ENCODE measurements at places on chromosomes 1 and 21.

- no peak for DNase-seq
Measured at GRCh38 chr21:42455196-42455595, 40.8 kb downstream of the RSPH1 start.

DNA sequence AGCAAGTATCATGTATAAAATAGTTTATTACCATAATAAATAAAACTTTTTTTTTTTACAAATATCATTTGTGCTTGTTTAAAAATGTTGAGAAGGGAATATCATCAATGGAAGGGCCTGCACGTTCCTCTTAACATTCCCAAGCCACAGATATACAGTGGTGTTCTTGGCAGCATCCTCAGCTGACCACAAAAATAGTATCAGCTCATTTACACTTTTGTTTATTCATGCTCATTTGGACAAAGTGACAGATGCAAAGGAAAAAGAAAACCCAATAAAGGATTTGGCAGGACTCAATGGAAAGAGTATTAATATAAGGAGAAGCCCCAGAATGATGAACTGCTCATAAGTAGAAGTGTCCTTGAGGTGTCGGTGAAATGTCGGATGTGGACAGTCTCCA, 349.6 kb downstream of the HHAT start:
- no peak for DNase-seq

GRCh38 chr1:37692834-37693175, 489 bp downstream of the CDCA8 start:
- DNase-seq: no peak

- DNase-seq: no peak
Measured at GRCh38 chr1:43554444-43554992, 23.8 kb downstream of the PTPRF start.

- no peak for DNase-seq
Measured at GRCh38 chr21:46550116-46550941, 54.6 kb downstream of the S100B start.

- no peak for DNase-seq
Measured at GRCh38 chr21:33015096-33015495, 10.6 kb upstream of the OLIG2 start.

DNA sequence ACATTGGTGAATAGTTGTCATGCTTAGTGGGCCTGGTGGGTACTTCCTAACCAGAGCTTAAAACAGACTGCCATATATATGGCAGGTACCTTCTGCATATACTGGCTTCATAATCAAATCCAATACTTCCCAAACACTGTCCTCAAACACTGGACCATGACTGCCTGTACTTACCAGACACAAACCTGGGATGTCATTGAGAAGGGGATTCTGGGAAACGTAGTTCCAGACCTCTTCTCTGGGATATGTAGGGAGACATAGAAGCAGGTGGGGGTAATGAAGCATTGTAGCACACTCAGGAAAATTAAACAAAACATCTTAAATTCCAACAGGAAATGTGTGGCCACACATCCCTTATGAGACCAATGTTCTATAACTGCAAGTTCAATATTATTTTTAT, 76.5 kb upstream of the ADAMTS5 start:
- no peak for DNase-seq

DNA sequence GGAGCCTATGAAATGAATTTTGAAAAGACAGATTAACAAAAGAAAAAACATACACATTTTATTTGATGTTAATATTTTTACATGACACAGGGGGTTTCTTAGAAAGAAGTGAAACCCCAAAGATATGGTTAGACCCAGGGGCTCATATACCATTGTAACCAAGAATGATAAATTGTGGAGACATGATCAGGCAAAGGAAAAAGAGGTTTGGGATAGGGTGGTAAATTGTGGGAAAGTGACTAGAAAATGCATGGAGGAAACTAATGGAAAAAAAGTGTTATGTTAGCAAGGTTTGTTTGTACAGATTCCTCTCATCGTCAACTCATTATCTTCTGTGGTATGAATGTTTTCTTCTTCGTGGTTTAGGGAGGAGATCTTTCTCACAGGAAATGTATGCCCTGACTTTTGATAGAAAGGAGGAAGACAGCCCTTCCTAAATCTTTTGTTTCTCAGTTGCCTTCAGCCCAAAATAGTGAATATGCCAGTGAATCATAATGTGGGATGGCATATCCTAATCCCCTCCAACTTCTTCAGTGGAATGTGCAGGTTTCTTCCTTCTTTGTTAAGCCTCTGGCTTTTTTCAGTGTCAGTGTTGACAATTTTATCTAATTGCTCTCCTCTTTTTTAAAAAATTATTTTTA, 140.4 kb upstream of the UBE2U start:
- no peak for DNase-seq

DNA sequence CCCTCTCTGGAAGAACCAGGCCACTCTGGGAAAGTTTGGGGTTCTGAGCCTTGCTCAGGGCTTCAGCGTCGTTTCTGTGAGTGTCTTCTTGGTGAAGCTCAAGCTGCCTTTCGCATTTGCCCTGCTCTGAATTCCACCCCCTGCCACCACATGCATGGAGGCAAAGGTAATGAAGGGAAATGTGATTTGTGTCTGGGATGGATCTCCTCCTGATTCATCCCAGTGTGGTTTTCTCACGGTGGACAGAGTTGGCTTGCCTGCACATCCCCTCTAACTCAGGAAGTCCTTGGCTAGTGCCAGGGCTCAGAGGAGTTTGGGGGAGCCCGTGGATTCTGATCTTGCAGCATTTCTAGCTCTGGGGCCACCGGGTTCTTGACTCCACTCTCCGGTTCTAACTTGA, 173.6 kb upstream of the RAB4A start:
- no peak for DNase-seq

GRCh38 chr1:28132171-28133167, 44.0 kb downstream of the PTAFR start:
- no peak for DNase-seq

- no peak for DNase-seq
Measured at GRCh38 chr1:234699795-234700665, 90.1 kb upstream of the IRF2BP2 start.

DNA sequence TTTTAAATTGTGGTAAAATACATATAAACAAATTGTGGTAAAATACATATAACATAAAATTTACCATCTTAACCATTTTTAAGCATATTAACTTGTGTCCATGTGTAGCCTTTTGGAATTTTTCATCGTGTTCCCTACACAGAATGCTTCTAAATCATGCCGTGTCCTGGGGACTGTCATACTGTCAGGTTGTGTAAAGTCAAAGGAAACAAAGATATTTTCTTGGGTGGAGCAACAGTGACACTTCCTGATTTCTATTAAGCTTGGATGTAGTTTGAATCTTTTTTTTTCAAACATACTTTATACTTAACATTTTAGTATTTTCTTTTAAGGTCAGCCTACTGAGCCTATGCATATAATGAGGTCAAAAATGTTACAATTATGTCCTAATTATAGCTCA, 32.3 kb downstream of the DOP1B start:
- no peak for DNase-seq

DNA sequence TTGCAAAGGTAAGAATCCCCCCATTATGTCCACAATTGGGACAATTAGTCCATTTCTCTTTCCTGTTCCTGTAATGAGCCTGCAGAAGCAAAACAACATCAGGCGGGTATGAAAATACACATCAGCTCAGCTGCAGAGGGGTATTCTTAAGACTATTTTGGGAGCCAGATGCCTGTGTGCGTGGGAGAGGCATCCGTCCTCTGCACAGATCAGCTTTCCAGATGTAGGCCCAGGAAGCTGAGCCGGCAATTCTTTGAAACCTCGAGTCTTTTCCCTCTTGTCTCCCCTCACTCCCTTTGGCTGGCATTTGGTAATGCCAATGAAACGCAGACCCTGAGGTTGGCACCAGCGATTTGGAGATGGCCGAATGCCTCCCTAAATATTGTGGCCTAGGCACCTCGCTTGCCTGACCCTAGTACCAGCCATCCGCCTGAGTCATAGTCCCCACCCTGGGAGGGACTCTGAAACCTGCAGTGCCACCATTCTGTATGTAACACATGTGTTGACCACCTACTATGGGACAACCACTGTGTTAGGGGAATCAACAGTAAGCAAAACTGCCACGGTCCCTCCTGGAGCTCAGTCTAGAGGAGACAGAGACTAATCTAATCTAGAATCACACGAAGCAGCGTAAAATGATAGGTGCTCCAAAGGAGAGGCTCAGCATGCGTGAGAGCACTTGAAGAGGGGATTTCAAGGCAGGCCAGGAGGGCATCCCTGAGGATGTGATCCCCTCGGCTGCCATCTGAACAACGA, 603.0 kb downstream of the MATN1 start:
- DNase-seq: no peak

- DNase-seq: no peak
Measured at GRCh38 chr1:24321697-24322469, 2.7 kb downstream of the GRHL3 start.

- DNase-seq: no peak
Measured at GRCh38 chr21:46254208-46254975, 25.8 kb upstream of the LSS start.

GRCh38 chr21:45838634-45839033, 142.9 kb upstream of the COL6A1 start:
- DNase-seq: no peak

Data from vagina (tissue), 2 donors.